Transverse colon (tissue), 4 donors: ENCODE measurements at places on chromosomes 11 and 22. TPM values are rescaled to one million over a fixed set of nuclear protein-coding genes. Genes with fewer than 3 reads are reported as not detected.

DNA sequence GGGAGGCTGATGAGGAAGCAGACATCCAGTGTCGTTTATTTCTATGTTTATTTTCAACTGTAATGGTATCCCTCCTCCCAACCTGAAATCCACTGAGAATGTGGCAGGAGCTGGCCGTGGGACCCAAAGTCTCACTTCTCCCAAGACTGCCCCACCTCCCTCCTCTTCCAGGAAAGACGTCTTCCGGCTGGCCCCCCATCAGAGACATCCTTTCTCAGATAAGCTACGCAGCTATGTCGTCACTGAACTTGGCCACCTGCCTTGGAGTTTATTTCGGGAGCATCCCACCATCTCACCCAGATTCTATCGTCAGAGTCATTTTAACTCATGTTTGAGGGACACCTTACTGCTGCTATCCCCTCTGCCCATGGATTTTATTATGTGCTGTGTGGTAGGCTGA, 13.9 kb downstream of the TMEM184B start:
- peaks cover 27% of the 10 kb centered on the region for H3K4me1 ChIP-seq
- no peaks in the 10 kb centered on the region for H3K36me3 ChIP-seq
- H3K27ac ChIP-seq, result peak overlapping the region; percentile 88
- no peak overlapping the region for H3K4me3 ChIP-seq

- peaks cover 7% of the 10 kb centered on the region for H3K4me1 ChIP-seq
- no peaks in the 10 kb centered on the region for H3K36me3 ChIP-seq
- no peaks in the 10 kb centered on the region for H3K27me3 ChIP-seq
- no peak for DNase-seq
- H3K27ac ChIP-seq, result no peak overlapping the region
Observed at GRCh38 chr11:121890377-121890776, 225.6 kb downstream of the BLID start.

DNA sequence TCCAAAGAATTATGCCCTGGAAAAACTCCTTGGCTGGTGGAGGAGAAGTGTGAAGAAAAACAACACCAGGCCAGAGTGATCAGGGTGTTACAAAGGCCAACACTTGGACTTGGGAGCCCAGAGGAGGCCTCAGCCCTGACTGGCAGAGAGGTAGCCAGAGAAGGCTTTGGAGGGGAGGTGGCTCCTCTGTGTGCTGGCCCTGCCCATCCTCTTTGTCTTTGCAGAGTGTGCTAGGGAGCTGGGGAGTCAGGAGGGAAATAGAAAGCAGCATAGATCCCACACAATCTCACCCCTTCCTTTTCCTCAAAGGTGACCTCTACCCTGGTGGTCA, 12.0 kb upstream of the P2RY6 start:
- peaks cover 26% of the 10 kb centered on the region for H3K27me3 ChIP-seq
- H3K4me3 ChIP-seq, result no peak overlapping the region
- DNase-seq, result no peak
- no peaks in the 10 kb centered on the region for H3K4me1 ChIP-seq

DNA sequence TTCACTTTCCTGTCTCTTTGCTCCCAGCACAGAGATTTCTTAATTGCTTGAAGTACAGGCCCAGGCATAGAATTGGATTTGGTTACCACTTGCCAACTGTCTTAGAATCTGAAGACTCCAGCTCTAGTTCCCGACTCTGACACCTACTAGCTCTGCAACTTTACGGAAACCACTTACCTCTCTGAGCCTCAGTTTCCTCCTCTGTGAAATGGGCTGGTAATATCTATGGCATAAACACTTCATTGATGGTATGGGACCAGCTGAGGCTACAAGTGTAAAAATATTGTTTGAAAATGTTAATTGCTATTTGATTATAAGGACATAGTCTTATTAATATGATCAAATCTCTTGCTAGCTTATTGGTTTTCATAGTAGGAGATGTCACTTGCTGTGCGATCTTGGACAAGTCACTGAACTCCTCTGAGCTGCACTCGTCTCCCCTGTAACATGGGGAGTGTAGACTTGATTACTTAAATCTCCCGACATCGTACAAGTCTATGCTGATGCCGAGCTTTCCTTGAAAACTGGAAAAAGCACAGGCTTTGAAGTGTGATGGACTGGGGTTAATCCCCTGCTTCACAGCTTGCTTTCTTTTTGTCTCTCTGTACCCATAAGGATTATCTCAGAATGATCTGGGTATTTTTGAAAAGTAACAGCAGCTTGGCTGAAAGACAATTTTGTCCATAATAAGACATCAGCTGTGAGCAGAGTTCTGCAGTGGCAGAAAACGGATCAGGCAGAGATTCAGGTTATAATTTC, 11.8 kb upstream of the E2F8 start:
- no peaks in the 10 kb centered on the region for H3K4me1 ChIP-seq
- no peaks in the 10 kb centered on the region for H3K36me3 ChIP-seq
- DNase-seq, result no peak

- H3K4me3 ChIP-seq, result no peak overlapping the region
- no peaks in the 10 kb centered on the region for H3K36me3 ChIP-seq
- no peaks in the 10 kb centered on the region for H3K27me3 ChIP-seq
- DNase-seq, result no peak
- no peaks in the 10 kb centered on the region for H3K4me1 ChIP-seq
Observed at GRCh38 chr22:40498420-40499208, 128.2 kb downstream of the SGSM3 start.

DNA sequence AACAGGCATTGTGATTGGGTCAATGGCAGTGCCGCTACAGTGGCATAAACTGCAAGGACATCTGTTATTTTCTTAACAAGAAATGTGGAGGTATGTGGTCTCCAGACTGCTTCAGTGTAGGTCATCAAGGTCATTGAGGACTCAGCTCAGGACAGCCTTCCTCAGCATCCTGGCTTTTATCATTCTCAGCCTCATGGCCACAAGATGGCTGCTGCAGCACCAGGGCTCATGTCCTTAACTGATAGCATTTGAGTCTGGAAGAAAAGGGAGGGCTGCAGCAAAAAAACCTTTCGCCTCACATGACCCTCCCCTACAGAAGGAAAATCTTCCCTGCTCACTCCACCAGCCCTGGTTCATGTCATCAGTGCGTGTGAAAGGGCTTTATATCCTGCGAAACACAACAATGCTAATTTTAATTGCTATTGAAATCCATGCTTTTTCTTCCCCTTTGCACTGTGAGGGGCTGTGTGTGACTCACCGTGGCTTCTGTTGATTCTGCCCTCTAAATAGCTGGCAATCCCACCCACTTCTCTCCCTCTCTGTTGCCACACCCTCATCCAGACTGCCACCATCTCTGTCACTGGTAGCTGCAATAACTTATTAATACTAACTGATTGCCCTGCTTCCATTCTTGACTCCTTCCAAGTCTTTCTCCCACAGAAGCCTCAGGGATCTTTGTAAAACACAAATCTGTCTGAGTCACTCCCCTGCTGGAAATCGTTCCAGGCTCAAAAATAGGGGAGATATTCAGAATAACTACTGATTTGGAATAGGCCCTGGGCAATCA, 43.8 kb downstream of the CHRDL2 start:
- H3K36me3 ChIP-seq, result no peaks in the 10 kb centered on the region
- peaks cover 15% of the 10 kb centered on the region for H3K27me3 ChIP-seq
- H3K4me3 ChIP-seq, result no peak overlapping the region
- H3K4me1 ChIP-seq, result peaks cover 11% of the 10 kb centered on the region
- H3K27ac ChIP-seq, result no peak overlapping the region

GRCh38 chr22:48186146-48186790, 1423.8 kb downstream of the TBC1D22A start:
- H3K27me3 ChIP-seq, result no peaks in the 10 kb centered on the region
- no peak overlapping the region for H3K27ac ChIP-seq
- no peaks in the 10 kb centered on the region for H3K4me1 ChIP-seq
- no peaks in the 10 kb centered on the region for H3K36me3 ChIP-seq
- DNase-seq, result no peak

DNA sequence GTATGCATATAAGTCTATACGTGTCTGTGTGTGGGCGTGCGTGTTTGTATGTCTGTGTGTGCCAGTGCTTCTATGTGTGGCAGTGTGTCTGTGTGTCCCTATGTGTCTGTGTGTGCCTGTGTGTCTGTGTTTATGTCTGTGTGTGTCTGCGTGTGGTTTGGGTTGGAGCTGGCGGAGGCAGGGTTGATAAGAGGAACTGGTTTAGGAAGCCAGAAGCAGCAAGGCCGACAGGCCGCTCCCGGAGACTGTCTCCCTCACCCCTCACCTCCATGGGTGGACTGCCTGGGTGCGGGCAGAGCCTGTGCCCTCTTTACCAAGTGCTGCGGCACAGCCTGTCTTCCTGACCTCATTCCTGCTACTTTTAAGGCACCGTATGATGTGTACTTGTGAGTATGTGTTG, 327.1 kb upstream of the B3GAT1 start:
- DNase-seq, result no peak
- H3K27ac ChIP-seq, result no peak overlapping the region
- no peaks in the 10 kb centered on the region for H3K27me3 ChIP-seq
- H3K4me1 ChIP-seq, result no peaks in the 10 kb centered on the region

- H3K27me3 ChIP-seq, result no peaks in the 10 kb centered on the region
- DNase-seq, result no peak
- H3K36me3 ChIP-seq, result no peaks in the 10 kb centered on the region
- H3K4me1 ChIP-seq, result no peaks in the 10 kb centered on the region
- no peak overlapping the region for H3K27ac ChIP-seq
Observed at GRCh38 chr11:134636071-134636470, 224.0 kb upstream of the B3GAT1 start.

DNA sequence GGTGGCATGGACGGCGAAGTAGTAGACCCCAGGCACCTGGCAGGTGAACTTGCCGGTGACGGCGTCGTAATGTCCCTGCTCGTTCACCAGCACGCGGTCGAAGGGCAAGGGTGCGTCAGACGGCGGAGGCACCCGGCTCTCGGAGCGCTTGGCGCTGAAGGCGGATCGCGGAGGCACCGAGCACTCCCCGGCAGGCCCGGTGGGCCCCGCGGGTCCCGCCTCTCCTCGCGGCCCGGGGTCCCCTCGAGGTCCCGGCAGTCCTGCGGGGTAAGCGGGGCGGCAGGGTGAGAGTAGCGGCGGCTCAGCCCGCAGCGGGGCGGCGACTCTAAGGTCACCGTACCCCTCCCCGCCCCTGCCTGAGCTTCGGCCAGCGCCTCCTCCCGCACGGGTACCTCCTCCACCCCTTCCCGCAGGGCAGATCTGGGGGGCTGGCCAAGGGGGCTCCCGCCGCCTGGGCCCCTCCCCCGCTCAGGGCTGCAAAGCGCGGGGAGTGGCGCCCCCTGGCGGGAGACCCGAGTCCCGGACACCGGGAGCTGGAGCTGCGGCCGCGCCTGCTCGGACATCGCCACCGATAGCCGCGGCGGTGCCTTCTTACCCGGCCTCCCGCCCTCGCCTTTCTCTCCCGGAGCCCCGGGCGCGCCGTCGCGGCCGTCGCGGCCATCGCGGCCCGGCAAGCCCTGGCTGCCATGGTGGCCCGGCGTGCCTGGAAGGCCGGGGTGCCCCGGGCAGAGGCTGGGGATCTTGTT, 921 bp downstream of the C1QTNF5 start:
- H3K27me3 ChIP-seq, result peaks cover 41% of the 10 kb centered on the region
- no peaks in the 10 kb centered on the region for H3K36me3 ChIP-seq
- H3K4me3 ChIP-seq, result peak overlapping the region; percentile 27
- H3K4me1 ChIP-seq, result peaks cover 48% of the 10 kb centered on the region

- no peaks in the 10 kb centered on the region for H3K27me3 ChIP-seq
- DNase-seq, result no peak
- H3K4me1 ChIP-seq, result no peaks in the 10 kb centered on the region
- no peak overlapping the region for H3K27ac ChIP-seq
Observed at GRCh38 chr11:131297441-131297840, 73.0 kb upstream of the NTM start.

- H3K27me3 ChIP-seq, result no peaks in the 10 kb centered on the region
- no peaks in the 10 kb centered on the region for H3K4me1 ChIP-seq
- no peak overlapping the region for H3K27ac ChIP-seq
- no peaks in the 10 kb centered on the region for H3K36me3 ChIP-seq
- DNase-seq, result no peak
- no peak overlapping the region for H3K4me3 ChIP-seq
Observed at GRCh38 chr11:127395034-127395433, 394.5 kb upstream of the KIRREL3 start.

Gene CST6
- not detected for total RNA-seq

Gene MPPED2
- 1.6 TPM for total RNA-seq

- no peaks in the 10 kb centered on the region for H3K27me3 ChIP-seq
- no peaks in the 10 kb centered on the region for H3K4me1 ChIP-seq
- H3K27ac ChIP-seq, result no peak overlapping the region
- H3K4me3 ChIP-seq, result no peak overlapping the region
- DNase-seq, result no peak
- H3K36me3 ChIP-seq, result no peaks in the 10 kb centered on the region
Observed at GRCh38 chr22:23090457-23090835, 20.1 kb downstream of the GNAZ start.

GRCh38 chr11:40387240-40387980, 1072.0 kb downstream of the LRRC4C start:
- no peaks in the 10 kb centered on the region for H3K27me3 ChIP-seq
- H3K4me1 ChIP-seq, result no peaks in the 10 kb centered on the region
- H3K4me3 ChIP-seq, result no peak overlapping the region
- no peak for DNase-seq
- no peaks in the 10 kb centered on the region for H3K36me3 ChIP-seq

- H3K4me3 ChIP-seq, result no peak overlapping the region
- peaks cover 12% of the 10 kb centered on the region for H3K4me1 ChIP-seq
- H3K27ac ChIP-seq, result no peak overlapping the region
Observed at GRCh38 chr11:40295466-40295865, 1164.0 kb downstream of the LRRC4C start.

DNA sequence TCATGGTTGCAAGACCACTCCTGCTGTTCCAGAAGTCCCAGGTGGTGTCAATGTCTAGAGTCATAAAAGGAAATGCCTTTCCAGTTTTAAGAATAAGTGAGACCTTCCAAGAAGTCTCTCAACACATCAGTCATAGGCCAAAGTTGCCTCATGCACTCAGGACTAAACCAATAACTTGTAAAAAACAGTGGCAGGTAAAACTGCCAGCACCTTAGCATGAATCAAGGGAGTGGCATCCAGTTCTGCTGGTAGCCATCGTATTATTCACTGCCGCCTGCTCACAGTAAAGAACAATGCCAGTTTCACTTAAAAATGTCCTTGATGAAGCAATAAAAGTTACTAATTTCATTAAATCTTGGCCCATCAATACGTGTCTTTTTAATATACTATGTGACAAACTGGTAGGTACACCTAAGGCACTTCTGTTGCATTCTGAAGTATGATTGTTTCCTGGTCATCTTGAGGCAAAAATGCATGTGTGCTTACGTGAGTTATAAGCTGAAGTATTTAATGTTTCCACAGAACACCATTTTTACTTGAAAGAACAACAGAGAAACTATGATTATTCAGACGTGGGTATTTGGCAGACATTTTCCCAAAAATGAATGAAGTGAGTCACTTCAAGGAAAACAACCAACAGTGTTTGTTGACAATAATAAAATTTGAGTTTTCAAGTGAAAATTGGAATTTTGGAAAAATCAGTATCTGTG, 125.2 kb upstream of the SNX19 start:
- no peak for DNase-seq
- H3K4me1 ChIP-seq, result no peaks in the 10 kb centered on the region
- H3K36me3 ChIP-seq, result no peaks in the 10 kb centered on the region
- no peak overlapping the region for H3K4me3 ChIP-seq

Gene TREH
- total RNA-seq, result 5.6 TPM
